Activated naive CD4-positive, alpha-beta T cell (primary cell): ENCODE measurements at places on chromosomes 5 and 9.

DNA sequence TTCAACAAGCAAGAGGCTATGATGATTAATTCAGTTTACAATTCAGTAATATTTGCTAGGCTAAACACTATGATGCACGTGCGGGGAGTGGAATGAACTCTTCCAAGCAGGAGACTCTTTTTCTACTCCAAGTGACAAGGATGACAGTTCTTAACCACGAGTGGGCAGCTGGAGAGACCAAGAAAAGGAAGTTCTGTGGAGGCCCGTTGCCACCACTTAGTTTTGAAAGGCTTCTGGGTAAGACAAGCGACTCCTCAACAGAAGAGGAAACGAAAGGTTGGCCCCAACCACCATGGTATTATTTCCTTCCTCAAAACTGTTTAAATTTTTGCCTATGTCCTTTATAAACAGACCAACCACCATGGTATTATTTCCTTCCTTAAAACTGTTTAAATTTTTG is 2.8 kb downstream of the DCAF12 start:
- DNase-seq, result no peak

GRCh38 chr9:111481885-111482636 is 2.1 kb downstream of the ECPAS start:
- DNase-seq, result no peak

DNA sequence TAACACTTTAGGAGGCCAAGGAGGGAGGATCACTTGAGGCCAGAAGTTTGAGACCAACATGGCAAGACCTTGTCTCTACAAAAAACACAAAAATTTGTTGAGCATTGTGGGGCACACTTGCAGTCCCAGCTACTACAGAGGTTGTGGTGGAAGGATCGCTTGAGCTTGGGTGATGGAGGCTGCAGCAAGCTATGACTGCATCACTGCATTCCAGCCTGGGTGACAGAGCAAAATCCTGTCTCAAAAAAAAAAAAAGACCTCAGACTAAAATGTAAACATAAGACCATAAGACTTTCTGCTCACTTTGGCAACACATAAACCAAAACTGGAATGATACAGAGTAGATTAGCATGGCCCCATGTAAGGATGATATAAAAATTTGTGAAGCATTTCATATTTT is 24.6 kb upstream of the NANS start:
- DNase-seq, result no peak

- DNase-seq, result no peak
Observed at GRCh38 chr9:115665519-115665918, 488.1 kb upstream of the PAPPA start.

DNA sequence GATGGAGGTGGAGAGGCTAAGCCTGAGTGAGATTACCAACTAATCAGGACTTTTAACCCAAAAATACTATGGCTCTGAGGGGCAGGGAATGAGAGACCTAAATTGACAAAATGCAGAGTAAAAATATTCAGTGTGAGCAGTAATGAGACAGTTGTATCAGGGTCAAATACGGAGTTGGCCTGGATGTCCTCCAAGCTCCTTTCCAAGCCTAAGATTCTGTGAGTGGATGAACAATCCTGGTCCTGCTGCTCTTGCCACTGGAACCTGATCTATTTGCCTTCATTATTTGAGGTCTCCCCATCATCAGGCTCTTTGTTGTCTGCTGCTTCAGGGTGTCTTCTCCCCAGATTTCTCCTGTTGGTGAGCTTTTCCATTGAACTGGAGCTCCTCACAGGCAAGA is 1.1 kb downstream of the PDCD1LG2 start:
- no peak for DNase-seq

DNA sequence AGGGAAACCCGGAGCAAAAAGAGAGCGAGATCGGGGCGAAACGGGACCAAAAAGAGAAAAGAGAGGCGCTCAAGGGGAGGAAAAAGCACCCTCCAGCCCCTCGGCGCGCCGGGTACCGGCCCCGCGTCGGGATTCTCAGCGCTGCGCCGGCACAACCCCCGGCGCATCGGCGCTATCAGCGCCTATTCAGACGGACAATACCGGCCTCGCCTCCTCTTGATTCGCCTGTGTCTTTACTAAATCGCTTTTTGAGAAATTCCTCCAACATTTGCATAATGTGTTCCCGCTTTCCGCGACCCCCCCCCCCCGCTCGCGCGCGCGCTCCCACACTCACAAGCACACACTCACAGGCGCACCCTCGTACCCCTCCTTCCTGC is 578 bp downstream of the LHX6 start:
- no peak for DNase-seq

GRCh38 chr5:180684623-180685161 is 35.3 kb upstream of the FLT4 start:
- peak; percentile 15 for DNase-seq

GRCh38 chr5:11719888-11720481 is 184.3 kb downstream of the CTNND2 start:
- no peak for DNase-seq

DNA sequence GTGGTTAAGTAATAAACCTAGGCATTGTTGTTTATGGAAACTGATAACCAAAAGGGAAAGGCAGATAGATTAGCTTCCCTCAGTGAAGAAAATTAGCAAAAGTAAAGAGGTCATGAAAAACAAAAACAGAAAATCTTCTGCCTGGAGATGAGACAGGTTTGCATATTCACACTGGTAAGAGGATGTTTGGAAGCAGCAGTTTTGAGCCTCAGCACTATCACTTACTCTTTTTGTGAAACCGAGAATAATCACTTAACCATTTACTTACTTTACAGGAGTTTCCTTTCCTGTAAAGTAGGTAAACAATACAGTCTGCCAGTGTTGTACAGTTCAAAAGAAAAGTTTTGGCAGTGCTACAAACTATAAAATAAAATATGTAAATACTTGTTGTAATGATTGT is 35.5 kb upstream of the EMB start:
- DNase-seq, result no peak

- no peak for DNase-seq
Observed at GRCh38 chr5:158807946-158808345, 291.8 kb downstream of the EBF1 start.
